Stimulated activated CD8-positive, alpha-beta memory T cell treated with anti-CD3 and anti-CD28 coated beads, Interleukin-15, amount 100 ng/mL, for 24 hours (primary cell): ENCODE measurements at places on chromosomes 4 and X.

DNA sequence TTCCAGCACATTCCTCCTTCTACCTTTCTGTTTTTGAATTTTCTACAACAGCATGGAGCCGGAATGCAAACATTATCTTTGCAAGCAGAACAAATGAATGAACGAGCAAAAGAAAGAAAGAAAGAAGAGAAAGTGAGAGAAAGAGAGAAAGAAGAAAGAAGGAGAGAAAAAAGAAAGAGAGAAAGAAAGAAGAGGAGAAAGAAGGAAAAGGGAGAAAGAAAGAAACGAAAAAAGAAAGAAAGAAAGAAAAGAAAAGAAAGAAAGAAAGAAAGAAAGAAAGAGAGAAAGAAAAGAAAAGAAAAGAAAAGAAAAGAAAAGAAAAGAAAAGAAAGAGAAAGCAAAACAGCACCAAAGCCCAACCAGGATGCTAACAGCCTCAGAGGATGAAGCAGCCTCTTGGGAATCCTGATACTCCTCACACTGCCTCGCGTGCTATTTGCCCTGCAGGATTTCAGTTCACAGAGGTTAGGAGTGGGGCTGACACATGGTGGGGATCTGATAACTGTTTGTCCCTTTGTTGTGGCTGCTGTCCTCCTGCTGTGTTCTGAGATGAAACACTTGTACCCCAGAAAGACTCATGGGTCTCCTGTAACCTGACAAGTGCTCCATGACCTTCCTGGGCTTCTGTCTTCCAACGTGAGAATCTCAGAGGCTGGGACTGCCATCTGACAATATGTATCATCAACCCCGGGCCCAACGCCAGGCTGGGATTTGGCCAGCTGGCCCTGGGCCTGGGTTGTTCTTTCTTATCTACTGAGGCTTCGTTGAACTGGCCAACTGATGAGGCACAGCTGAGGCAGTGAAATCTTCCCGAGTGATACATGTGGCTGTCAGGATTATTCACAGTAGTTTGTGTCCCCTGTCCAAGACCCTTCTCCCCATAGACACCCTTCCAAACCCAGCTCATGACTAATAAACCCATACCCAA lies 61.0 kb downstream of the SEPSECS start:
- no peak for DNase-seq

DNA sequence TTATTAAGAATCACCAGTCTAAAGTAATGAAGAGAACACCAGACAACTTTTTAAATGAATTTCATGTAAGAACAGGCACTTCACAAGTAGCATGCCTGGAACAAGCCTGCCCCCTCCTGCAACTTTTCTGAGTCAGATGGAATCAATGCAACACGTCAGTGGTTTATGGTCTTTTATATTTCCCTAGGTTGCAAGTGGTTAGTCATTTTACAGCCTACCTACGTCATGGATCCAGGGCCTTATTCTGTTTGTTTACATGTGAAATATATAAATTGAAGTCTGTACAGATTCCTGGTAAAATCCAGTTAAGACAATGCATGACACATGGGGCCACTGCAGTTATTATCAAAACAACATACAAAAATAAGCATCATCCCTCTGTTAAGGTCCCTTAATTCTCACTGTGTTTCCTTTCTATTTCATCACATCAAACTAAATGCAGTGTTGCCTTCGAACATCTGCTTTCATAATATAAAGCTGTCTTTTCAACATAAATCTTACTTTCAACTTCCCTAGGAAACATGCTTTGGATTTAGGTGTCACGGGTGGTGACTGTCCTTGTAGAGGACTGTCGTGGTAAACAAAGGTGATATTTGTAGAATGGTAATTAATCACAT lies 309.3 kb downstream of the FRMPD4 start:
- DNase-seq = no peak

GRCh38 chr4:5992828-5993321 lies 25.4 kb downstream of the C4orf50 start:
- DNase-seq = no peak

DNA sequence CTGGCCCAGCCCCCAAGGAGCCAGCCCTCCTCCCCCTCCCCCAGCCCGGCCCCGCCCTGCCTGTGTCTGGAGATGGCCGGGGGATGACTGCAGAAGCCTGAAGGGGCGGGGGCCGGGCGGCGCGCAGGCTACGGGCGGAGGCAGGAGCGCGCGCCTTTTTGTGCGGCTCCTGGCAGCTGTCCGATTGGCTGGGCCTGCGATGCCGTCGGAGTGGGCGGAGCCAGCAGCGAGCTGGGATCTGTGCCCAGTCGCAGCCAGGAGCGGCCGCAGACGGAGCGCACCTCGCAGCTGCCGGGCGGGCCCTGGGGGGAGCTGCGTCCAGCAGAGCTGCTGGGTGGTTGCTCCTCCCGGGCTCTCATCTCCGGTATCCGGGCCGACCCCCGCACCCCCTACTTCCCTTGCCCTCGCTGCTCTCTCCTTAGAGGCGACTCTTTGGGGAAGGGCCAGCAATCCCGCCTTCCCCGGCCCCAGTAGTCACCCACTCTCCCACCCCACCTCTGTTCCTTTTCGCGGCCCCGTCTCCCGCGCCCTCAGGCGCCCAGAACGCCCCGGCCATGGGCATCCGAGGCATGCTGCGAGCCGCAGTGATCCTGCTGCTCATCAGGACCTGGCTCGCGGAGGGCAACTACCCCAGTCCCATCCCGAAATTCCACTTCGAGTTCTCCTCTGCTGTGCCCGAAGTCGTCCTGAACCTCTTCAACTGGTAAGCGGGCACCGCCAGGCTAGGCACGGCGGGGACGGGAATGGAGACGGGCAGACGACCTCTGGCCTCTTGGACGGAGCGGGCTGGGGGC lies at the start of gene GABRQ:
Gene GABRQ (plus strand): TSS at position 247 of the 794 bp plus-strand sequence. CDS start 308 bp downstream, at position 555.
- no peak for DNase-seq

DNA sequence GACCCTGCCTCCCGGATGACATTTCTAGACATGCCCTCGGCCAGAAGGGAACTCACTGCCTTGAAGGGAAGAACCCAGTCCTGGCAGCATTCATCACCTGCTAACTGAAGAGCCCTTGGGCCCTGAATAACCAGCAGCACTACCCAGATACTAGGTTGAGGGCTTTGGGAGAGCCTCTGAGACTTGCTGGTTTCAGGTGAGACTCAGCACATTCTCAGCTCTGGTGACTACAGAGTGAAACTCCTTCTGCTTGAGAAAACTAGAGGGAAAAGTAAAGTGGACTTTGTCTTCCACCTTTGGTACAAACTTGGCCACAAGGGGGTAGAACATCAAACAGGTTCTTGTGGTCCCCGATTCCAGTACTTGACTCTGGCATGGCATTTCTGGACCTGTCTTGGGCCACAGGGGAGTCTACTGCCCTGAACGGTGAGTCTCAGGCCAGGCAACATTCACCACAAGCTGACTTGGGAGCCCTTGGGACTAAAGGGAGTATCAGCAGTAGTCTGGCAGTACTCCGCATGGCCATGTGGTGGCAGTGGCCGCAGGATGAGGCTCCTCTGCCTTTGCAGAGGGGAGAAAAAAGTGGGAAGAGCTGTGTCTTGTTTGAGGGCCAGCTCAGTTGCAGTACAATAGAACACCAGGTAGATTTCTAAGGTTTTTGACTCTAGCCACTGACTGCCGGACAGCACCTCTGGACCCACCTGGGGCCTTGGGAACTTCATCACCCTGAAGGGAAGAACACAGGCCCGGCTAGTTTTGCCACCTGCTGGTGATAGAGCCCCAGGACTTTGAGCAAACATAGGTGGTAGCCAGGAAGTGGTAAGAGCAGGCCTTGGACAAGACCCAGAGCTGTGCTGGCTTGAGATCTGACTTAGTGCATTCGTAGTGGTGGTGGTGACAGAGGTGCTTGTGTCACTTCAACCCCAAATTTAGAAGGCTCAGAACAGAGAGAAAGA lies 414.8 kb downstream of the OPHN1 start:
- DNase-seq = no peak

DNA sequence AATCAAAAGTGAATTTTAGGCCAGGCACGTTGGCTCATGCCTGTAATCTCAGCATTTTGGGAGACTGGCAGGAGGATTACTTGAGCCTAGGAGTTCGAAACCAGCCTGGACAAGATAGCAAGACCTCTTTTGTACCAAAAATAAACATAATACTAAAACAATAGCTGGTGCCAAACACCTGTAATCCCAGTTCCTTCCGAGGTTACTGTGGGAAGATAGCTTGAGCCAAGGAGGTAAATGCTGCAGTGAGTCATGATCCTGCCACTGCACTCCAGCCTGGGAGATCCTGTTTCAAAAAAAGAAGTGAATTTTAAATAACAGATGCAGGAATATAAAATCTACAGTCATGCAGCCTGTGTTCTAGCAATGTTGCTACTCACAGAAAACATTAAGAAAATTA lies 488.3 kb downstream of the PPARGC1A start:
- DNase-seq = no peak

GRCh38 chrX:637660-638481 lies 7.3 kb downstream of the SHOX start:
- DNase-seq = no peak

DNA sequence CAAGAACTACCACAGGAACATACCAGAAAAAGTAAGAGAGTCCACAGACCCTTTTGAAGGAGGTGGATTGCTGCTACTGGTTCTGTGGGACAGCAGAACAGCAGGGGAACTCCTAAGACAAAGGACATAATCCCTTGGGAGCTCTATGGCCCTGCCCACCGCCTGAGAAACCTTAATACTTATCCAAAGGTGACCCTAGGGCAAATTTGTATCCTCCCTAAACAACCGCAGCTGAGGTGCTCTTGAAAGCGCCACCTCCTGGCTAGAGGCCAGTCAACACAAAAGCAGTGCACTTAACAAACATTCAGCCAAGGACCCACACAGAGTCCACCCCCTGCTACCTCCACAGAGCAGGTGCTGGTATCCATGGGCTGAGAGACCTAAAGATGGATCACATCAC lies 136.8 kb downstream of the ADAM29 start:
- DNase-seq = no peak

DNA sequence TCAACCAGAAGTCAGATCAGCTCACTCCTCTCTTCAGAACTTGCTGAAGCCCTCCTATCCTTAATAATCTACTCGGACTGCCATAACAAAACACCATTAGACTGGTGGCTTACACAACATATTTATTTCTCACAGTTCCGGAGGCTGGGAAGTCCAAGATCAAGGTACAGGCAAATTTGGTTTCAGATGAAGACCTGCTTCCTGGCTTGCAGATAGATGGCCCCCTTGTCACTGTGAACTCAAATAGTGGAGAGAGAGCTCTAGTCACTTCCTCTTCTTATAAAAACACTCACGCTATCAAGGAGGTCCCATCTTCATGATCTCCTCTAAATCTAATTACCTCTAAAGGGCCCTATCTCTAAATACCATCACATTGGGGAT lies 125.1 kb downstream of the CAMK2D start:
- no peak for DNase-seq

DNA sequence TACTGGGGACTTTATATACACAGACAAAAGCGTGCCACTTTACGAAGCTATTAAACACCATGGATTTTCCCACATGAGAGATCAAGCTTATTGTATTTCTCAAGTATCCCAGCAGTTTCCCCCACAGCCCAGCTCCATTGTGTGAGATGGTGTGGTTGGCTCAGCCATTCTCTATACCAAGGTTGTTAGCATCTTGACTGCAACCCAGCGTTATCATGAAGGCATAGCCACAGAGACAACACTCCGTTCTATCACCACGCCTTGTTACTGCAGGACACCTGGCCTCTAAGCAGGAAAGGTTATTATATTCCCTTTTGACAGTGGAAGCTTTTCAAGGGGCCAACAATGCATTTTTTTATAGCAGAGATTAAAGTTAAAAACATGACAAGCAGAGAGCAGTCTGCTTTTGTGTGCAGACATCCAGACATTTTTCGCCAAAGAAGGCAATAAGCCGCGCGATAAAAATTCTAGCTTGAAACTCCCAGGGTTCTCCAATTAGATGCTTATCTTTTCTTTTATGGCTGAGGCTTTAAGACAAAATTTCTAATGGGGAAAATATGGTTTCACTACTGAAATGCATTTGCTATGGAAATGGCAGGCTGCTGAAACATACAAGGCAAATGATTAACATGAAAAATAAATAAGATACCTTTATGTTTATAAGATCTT lies 206.1 kb downstream of the MID1 start:
- DNase-seq = no peak

DNA sequence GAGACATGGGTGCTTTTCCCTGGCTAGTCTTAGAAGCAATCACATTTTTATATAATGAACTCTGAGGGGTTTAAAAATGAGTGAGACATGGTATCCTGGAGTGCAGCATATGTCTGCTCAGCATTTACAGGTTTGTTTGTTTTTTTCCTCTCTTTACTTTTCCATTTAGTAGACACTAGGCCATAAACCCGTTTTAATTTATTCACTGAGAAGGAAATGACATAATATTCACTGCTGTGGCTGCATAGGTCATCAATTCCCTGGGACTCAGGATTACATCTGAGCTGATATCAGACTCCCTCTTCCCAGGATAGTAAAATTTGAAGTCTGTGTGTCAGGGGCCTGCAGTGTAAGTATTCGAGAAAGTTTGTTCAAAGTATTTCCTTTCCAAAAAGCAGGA lies 178.9 kb upstream of the SPRY1 start:
- no peak for DNase-seq

DNA sequence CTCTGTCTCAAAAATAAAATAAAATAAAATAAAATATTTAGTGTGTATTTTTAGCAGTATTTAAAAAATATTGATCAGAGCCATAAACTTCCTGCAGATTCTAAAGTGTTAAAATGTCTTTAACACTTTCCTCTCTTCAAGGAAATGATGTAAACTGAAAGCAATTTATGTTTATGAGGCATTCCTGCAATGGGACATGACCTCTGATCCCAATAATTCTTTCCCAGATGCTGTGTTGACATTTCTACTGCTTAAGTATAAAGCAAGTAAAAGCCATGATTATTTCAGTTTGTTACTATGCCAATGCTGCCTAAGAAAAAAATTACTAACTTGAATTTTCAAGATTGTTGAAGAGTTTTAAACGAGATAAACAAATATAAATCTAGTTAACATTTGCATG lies 29.0 kb downstream of the COQ2 start:
- DNase-seq = no peak

- DNase-seq = no peak
Measured at GRCh38 chrX:101263766-101264165, 27.4 kb downstream of the TAF7L start.

GRCh38 chr4:185672618-185673017 lies 137.3 kb upstream of the PDLIM3 start:
- no peak for DNase-seq

DNA sequence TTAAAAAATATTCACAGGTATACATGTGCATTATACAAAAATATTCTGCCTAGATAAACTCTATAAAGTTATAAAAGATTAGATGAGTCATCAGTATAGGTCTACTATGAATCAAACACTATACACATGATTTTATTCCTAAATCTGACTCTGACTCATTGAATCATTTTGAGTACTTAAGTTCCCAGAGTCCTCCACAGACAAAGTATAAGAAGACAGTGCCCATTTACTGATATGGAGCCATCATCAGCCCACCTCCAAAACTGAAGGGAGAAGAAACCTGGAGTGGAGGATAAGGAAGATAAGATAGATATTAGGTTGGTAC lies 28.7 kb upstream of the ANTXR2 start:
- no peak for DNase-seq

DNA sequence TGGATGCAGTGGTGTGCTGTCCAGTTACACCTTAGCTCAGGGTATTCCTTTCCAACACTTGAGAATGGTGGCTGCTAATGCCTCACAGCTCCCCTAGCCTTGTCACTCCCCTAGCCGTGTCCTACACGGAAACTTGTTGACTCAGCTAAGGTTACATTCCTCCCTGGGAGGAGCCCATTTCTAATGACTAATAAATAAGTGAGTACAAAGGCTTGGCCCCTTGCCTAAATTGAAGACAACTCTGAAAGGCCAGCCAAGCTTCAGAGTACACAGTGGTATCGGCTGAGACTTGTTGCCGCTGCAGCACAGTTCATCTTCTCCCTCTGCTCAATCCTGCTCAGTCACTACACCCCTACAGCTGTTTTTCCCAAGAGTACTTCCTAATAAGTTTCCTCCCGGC lies 21.2 kb upstream of the SLC25A31 start:
- no peak for DNase-seq

GRCh38 chrX:154727871-154728270 lies 23.0 kb downstream of the GAB3 start:
- DNase-seq = no peak
